ENCODE measurements at places on chromosomes 11 and 22.

DNA sequence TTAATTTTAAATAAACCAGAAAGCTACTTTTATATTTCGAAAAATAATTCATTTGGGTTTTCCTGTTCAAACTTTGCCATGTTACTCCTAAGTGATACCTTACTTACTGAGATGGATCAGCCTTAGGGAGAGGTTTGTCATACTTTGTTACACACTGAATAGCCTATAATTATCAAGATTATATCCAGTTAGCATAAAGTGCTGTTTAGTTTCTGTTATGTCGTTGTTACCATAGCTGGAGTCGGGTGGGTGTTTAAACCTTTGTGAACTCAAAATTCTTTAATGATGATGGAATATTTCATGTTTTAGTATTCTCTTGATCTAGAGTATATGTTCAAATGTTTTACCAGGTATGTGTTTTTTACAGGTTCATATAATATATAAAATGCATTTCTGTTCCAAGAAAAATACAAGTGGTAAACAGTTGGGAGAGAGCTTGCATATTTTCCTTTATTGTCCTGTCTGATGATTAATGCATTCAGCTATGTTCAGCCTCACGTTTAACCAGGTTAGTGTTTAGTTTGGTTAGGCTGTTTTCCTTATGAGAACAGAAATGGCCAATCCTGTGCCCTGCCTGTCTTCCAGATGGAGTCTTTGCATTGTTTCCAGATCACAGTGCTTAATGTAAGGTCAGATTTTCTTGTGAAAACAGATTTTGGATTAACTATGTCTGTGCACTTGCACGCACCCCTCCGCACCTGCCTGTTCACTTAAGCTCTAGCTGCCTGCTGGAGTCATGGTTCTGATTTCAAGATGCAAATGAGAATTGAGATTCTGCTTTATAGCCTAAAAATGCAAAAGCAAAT, 105.6 kb downstream of the ATXN10 start:
- no peak for DNase-seq

GRCh38 chr11:61747192-61747966, 5.1 kb upstream of the MYRF start:
- DNase-seq = peak; percentile 79

DNA sequence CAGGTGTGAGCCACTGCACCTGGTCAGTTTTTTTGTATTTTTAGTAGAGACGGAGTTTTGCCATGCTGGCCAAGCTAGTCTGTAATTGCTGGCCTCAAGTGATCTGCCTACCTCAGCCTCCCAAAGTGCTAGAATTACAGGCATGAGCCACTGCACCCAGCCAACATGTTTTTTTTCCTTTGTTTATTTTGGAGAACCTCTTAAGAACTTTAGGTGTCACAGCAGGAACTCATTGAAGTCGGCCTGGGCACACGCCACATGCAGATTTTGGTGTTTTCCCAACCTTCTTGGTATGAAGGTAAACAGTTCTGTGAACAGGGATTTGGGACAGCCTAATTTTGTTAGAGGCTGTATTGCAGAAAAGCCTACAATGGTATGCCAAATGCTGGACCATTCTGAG, 9.4 kb downstream of the DIXDC1 start:
- no peak for DNase-seq

GRCh38 chr11:90855531-90855930, 632.7 kb upstream of the CHORDC1 start:
- DNase-seq = no peak

GRCh38 chr22:44309137-44309536, 3.6 kb downstream of the SHISAL1 start:
- no peak for DNase-seq

- no peak for DNase-seq
Measured at GRCh38 chr11:130707217-130707616, 209.1 kb downstream of the SNX19 start.

GRCh38 chr11:70064726-70065317, 13.3 kb upstream of the ANO1 start:
- no peak for DNase-seq

DNA sequence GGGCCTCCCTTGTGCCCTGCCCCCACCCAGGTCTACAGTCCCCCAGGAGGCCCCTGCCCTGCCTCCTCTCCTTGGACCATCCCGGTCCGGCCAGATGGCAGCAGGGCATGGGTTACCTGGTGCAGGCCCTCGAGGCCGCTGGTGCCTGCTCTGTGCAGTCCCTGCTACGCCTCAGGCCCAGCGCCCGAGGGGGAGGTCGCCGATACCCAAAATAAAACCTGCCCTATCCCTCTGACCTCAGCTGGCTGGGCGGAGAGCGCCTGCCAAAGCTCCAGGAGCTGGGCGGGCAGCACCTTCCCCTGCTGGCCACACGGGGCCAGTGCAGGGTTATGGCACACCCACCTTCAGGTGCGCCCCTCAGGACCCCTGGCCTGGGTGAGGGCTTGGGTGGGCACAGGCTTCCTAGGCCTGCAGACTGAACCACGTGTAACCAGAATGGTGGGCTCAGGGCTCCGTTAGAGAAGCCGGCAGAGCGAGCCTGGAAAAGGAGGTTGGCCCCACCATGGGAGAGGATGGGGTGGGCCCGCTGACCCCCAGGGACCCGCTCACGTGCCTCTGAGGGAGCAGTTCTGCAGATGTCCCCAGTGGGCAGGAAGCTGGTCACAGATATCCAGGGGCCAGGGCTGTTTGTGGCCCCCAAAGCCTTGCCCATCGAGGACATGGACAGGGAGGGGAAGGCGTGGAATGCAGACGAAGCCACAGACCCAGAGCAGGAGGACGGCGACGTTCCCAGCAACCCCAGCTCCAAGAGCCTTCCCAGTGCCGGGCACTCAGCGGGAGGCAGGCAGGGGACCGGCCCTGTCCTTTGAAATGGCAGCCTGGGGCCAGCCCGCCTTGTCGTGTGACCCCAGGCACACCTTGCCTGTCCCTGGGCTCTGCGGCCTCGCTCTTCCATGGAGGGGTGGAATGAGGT, 1.7 kb upstream of the TNNT3 start:
- DNase-seq = no peak

DNA sequence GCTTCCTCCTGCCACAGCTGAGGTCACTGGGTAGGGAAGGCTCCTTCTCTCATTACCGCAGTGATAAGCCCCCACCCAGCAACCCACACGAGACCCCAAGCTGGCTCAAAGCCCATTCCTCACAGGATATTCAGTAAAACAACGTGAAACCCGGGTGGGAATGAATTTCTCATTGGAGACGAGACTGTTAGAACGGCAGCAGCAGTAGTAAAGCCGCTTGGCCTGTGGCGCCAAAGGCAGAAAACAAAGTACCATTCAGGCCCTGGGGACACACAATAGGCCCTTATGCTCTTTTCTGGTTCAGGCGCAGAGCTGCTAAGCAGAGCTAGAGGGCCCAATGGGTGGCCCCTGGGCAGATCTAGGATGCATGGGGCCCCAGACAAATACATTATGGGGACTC, 45.3 kb downstream of the PC start:
- DNase-seq = peak; percentile 81

DNA sequence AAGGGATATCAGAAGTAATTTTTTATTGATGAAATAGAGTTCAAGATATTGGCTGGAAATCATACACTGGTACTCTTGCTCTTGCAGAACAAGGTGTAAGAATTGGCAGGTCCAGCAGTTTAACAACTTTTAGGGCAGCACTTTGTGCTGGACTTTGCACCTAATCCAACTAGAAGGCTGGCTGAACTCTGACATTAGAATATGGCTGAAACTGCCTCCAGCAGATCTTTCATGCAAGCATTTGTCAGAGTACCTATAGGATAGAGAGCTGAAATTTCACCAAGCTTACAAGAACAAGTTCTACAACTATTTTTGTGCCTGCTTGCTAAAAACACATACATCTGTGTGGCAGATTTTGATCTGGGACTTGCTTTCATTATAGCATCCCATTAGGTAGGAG, 17.2 kb downstream of the HPS5 start:
- no peak for DNase-seq

DNA sequence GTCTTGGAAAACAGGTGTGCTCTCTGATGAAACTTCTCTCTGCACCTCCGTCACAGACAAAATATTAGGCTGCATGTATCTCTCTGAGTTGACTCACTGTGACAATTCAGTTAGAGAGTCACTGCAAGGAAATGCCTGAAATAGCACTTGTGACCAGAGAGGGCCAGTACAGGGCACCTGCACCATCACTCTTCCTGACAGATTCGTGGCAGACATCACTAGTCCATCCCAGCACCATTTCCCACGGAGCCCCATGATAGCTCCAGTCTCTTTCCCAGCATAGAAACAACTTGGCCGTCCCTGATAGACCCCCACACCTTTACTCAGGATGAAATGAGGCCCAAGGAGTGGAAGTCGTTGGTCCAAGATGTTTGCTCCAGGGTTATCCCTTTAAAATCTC, 73.3 kb upstream of the ISX start:
- DNase-seq = no peak

- no peak for DNase-seq
Measured at GRCh38 chr22:36433318-36434231, 45.8 kb upstream of the MYH9 start.

GRCh38 chr22:41690476-41690875, 1.8 kb upstream of the SNU13 start:
- no peak for DNase-seq

Measured in nucleus accumbens (tissue), 56 donors.